Activated T-helper 1 cell treated with anti-CD3 and anti-CD28 coated beads, Interleukin-2, amount 50 U/mL, for 16 hours (primary cell): ENCODE measurements at places on chromosomes 3 and 15.

GRCh38 chr15:48178648-48178931, 495 bp upstream of the MYEF2 start:
- DNase-seq: no peak

- no peak for DNase-seq
These were observed 92.9 kb downstream of the NCEH1 start for GRCh38 chr3:172617976-172618375.

- no peak for DNase-seq
These were observed 237.5 kb downstream of the ADAMTS17 start for GRCh38 chr15:100104245-100104644.

DNA sequence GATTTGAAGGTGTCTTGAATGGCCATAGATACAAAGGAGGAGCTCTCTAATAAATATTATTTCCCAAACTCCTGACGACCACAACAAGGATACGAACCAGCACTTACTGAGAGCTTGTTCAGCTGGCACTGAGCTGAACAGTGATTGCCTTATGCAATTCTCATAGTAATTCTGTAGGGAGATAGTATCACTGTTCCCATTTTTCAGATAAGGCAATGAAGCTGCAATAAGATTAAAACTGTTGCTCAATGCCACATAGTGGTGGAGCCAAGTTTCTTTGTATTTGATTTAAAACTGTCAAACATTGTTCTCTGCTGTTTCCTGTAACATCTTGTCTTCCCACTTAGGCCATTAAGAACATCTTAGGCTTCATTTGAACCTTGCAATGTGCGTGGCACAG, 163.9 kb downstream of the RPLP1 start:
- DNase-seq: no peak

GRCh38 chr15:62068810-62069167, 2.0 kb downstream of the C2CD4A start:
- DNase-seq: no peak

- DNase-seq: no peak
These were observed 59.6 kb upstream of the FRMD4B start for GRCh38 chr3:69445498-69445897.

GRCh38 chr15:33701304-33701696, 267.0 kb upstream of the CHRM5 start:
- DNase-seq: no peak

GRCh38 chr3:114902691-114903101, 244.4 kb downstream of the ZBTB20 start:
- no peak for DNase-seq

GRCh38 chr15:38843051-38843501, 278.5 kb upstream of the RASGRP1 start:
- DNase-seq: no peak

- no peak for DNase-seq
These were observed 538.6 kb downstream of the NR2F2 start for GRCh38 chr15:96869122-96869521.

DNA sequence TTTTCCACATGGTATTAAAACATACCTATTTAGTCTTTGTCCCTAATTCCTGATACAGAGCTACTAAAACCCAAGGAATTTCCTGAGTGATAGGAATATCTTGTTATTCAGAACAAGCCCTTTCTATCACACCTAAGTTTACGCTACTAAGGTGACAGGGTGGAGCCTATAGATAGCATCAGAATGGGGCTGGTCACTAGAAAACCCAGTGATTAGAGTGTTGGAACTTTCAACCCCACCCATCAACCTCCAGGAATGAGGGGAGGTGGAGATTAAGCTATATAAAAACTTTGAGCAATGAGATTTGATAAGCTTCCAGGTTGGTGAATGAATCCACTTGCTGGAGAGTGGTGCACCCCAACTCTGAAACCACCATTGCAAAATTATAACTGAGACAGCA, 62.1 kb upstream of the RNU6-1 start:
- DNase-seq: no peak

DNA sequence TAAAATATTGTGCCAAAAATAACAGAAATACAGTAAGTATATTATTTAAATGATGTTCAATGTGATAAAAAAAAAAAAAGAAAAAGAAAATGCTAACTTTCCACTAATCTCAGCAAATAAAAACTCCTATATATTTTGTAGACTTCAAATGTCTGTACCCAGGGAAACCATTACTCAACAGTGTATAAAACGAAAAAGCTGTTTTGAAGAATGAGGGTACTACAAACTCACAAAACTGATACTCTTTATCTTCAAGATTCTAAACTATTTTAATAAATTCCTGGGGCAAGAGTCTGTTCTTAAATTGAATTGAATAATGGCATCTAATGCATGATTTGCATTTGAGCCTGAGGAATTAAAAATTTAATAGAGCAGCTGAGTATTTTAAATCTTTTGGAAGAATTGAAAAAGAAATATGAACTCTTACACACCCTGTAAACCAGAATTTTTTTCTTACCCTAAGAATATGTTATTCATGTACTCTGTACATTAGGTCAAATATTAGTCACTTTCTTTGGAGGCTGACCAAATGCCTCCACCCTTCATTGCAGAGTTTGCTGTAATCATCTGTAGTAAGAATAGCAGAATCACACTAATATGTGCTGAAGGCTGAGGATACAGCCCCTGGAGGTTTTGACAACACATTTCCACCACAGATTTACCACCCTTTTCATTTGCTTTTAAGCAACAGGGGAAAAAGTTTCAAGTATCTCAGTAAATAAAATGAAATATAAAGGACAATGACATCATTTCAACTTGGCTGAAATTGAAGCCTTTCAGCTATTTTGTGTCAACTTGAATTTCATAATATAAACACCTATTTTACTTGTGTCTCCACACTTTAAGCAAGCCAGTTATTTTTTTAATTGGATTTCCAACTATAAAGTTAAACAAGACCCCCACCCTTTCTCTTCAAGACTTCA, 79.7 kb downstream of the FBN1 start:
- DNase-seq: no peak

DNA sequence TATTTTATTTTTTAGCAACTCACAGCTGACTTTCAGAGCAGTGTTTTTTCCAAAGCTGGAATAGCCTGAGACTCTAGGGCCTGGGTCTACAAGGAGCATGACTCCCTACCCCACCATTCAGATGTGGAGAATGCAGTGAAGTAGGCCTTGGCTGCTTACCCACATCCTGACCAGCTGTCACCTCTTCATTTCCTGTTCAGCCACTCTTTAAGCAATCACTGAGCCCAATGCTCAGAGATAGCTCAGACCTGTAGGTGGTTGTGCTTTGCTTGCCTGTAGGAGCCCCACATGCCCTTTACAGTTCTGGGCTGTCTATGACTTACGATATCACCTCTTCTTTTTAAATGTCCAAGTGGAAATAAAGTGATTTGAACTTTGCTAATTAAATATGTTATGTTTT, 148.1 kb downstream of the NEK11 start:
- DNase-seq: no peak

GRCh38 chr3:142787719-142788118, 63.9 kb downstream of the TRPC1 start:
- DNase-seq: no peak

DNA sequence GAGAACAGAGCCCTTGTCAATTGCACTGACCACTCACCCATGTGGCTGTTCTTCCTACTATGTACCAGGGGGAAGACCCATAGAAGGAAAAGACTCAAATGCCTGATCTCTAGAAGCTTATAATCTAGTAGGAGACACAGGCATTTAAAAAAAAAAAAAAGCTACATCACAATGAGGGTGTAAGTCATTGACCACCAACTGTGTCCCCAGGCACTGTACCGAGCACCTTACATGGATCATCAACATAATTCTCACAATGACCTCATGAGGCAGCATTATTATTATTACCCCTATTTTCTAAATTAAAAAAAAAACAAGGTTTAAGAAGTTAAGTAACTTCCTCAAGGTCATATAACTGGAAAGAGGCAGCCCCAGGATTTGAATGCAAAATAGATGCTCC, 247.4 kb downstream of the SHOX2 start:
- no peak for DNase-seq

- no peak for DNase-seq
These were observed 256.1 kb upstream of the HES1 start for GRCh38 chr3:193879864-193880242.

DNA sequence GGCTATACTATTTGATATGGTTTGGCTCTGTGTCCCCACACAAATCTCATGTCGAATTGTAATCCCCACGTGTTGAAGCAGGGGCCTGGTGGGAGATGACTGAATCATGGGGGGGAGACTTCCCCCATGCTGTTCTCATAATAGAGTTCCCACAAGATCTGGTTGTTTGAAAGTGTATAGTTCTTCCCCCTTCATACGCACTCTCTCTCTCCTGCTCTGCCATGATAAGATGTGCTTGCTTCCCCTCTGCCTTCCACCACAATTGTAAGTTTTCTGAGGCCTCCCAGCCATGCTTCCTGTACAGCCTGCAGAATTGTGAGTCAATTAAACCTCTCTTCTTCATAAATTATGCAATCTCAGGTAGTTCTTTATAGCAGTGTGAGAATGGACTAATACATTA, 290.1 kb upstream of the CHRM5 start:
- no peak for DNase-seq

DNA sequence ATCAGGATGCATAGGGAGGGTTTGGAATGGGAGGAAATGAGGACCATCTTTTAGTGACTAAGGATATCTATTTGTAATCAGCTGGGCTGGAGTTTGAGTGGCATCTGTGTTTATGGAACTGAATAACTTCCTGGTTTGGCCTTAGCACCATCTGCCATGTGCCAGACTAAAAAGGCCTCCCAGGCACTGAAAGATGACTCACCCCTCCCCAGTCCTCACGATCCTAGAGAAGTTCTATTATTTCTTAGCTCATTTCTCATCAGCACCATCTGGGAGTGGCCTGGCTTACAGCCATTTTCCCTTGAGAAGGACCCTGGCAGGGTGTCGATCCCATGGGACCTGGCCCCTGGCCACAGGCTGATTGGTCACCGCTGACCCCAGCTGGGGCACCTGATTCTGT, 23.9 kb upstream of the CTXND1 start:
- DNase-seq: no peak

DNA sequence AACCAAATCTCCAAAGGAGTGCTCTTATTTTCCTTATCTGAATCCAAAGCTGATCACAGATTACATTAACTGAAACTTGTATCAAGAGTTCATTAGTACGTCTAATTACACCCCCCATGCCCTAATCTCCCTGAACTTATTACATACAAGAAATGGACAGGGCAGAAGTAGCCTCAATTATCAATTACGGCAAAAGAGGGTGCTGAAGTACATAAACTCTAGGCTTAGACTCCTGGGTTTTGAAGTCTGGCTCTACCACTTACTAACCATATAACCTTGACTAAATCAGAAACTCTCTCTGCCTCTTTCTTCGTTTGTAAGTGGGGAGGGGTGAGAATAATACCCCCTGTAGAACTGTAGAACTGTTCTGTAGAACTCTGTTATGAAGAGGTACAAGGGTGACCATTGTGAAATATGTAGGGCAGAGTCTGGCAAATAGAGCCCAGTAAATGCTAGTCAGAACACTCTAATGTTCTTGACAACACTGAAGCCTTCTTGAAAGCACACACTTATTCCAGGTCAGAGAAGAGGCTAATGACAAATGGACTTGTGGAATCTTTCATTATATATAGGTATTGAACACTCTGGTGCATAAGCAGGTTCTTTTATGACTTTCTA, 19.6 kb upstream of the OR5K4 start:
- DNase-seq: no peak

GRCh38 chr15:53875139-53875538, 103.1 kb upstream of the UNC13C start:
- DNase-seq: no peak
